Diencephalon (tissue), 1 donor: ENCODE measurements at places on chromosomes 1 and 21. TPM values are rescaled to one million over a fixed set of nuclear protein-coding genes. Genes with fewer than 3 reads are reported as not detected.

MPZ gene
- total RNA-seq = 1.2 TPM

CAMSAP2 gene
- 151 TPM for total RNA-seq

LDLRAD1 gene
- total RNA-seq = not detected

ARTN gene
- 0.46 TPM for total RNA-seq

CYP4A11 gene
- total RNA-seq = 0.23 TPM

DCDC2B gene
- not detected for total RNA-seq

ANKRD35 gene
- 1.6 TPM for total RNA-seq

NBPF6 gene
- not detected for total RNA-seq

SAMD11 gene
- 4.4 TPM for total RNA-seq

CFHR1 gene
- 2.5 TPM for total RNA-seq

MAPKAPK2 gene
- 10.1 TPM for total RNA-seq

GJA9 gene
- total RNA-seq = not detected

VTCN1 gene
- 0.92 TPM for total RNA-seq

FABP3 gene
- total RNA-seq = 70.6 TPM

RCSD1 gene
- total RNA-seq = 7.4 TPM

LIPI gene
- total RNA-seq = not detected

TSACC gene
- total RNA-seq = not detected

GCSAML gene
- total RNA-seq = 0.69 TPM

TAF12 gene
- 20.3 TPM for total RNA-seq
